ENCODE measurements at places on chromosomes 5 and 9.

- DNase-seq: no peak
These were observed 21.2 kb upstream of the PFDN1 start for GRCh38 chr5:140324041-140324600.

DNA sequence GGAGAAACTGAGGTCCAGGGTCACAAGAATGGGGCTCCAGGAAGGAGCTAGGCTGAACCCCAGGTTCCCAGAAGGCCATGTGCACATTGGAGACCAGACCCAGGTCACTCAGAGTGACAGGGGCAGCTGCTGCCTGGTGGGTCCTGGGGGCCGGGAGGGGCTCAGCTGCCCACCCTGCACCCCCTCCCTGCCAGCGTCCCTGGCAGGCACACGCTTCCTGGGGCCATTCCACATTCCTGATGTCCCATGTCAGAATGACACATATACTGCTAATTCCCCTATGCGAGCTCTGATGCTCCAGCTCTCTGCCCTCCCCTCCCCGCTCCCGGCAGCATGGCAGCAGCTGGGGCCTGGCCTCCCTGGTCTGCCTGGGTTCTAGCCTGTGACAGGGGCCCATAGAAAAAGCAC, 14.0 kb downstream of the FGFR4 start:
- no peak for DNase-seq

GRCh38 chr5:152400846-152401245, 4.2 kb downstream of the NMUR2 start:
- no peak for DNase-seq

GRCh38 chr5:143877196-143877595, 65.2 kb downstream of the HMHB1 start:
- DNase-seq: no peak

GRCh38 chr5:94891972-94892371, 273.5 kb downstream of the SLF1 start:
- DNase-seq: no peak

DNA sequence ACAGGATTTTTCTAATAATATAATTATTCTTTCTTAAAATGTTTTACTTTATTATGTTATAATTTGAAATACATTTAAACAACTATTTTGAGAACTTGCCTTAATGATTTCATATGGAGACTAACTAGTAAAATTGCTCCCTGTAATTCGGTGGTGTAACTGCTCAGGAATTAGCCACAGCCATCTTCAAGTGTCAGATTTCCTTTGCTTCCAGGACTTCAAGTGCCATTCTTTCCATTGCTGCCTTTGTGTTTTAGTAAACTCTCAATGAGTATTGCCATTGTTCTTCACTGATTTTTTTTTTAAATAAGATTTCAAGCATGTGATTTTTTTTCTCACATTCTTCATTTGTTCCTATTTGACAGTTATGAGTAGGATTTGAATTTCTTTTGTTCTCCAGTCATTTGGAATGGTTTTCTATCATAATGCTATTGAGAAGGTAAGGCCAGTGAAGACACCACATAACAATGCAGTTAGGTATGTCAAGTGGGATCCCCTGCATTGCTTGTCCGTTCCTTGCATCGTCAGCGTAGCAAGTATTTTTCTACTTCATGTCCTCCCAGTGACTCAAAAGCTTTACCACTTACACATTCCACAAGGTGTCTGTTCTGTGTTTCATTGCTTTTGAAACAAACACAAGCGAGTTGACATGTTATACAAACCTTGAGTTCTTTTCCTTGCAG, 83.7 kb downstream of the LNPEP start:
- no peak for DNase-seq
